Hypothalamus (tissue), 51 donors: ENCODE measurements at places on chromosomes 5 and 9.

DNA sequence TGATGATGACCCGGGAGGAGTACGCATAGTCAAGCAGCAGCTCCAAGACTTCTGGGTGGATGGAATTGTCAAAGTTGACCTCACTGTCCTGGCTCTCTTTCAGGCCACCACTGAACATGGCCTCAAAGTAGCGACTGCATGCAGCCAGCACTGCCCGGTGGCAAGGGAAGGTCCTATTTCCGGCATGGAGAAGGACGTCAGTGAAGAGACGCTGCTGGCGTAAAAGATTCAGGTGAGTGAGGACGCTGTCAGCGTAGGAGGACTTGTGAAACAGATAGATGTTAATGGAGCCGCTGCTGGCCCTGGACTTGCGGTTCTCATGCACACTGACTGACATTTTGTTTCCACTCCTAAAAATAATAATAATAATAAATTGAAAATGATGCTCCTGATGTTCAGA, 4.4 kb downstream of the ENC1 start:
- DNase-seq, result no peak

- no peak for DNase-seq
Measured at GRCh38 chr5:79255786-79256557, 20.0 kb downstream of the JMY start.

GRCh38 chr9:17004500-17004899, 130.3 kb upstream of the CNTLN start:
- no peak for DNase-seq

- no peak for DNase-seq
Measured at GRCh38 chr9:91567642-91568274, 144.1 kb upstream of the NFIL3 start.

- no peak for DNase-seq
Measured at GRCh38 chr5:134436523-134437339, 25.1 kb upstream of the CDKN2AIPNL start.

GRCh38 chr9:82363682-82364081, 375.1 kb downstream of the SPATA31D1 start:
- DNase-seq, result no peak

- no peak for DNase-seq
Measured at GRCh38 chr9:86802900-86803673, 144.2 kb downstream of the GAS1 start.

GRCh38 chr5:78472469-78473106, 112.2 kb downstream of the SCAMP1 start:
- DNase-seq, result no peak

DNA sequence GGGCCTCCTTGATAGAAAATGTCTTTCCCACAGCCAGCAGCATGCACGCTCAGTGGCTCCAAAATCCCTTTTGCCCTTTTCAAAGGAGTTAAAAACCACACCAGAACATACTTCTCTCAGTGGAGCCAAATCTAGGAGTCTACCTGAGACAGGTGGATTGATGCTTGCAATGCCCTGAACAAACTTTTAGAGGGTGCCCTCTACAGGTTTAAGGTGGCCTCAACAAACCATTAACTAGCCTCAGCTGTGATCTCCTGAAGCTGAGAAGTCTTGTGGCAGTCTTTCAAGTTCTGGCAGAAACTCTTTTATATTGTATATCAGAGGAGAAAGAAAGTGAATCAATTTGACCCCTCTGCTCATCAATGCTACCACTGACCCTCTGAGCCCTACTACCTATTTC, 125.4 kb downstream of the MED27 start:
- DNase-seq, result no peak

GRCh38 chr9:13569602-13570067, 290.1 kb upstream of the MPDZ start:
- DNase-seq, result no peak

DNA sequence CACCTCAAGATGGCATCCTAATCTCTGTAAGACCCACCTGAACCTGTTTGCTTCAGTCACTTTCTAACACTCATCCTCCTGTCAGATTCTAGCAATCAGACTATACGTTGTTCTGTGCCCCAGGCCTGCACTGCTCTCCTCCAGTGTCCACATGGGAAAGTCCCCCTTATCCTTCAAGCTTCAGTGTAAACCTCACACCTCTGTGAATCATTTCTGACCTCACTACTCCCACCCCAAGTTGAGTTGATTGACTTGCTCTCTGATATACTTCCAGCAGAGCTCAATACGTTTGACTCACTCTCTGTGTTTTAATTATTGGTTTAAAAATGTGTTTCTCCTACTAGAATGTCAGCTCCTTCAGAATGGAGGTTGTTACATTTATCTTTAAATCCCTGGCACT, 240.2 kb downstream of the FBXL17 start:
- DNase-seq, result no peak

GRCh38 chr5:172004824-172005237, 1.6 kb downstream of the FBXW11 start:
- no peak for DNase-seq

DNA sequence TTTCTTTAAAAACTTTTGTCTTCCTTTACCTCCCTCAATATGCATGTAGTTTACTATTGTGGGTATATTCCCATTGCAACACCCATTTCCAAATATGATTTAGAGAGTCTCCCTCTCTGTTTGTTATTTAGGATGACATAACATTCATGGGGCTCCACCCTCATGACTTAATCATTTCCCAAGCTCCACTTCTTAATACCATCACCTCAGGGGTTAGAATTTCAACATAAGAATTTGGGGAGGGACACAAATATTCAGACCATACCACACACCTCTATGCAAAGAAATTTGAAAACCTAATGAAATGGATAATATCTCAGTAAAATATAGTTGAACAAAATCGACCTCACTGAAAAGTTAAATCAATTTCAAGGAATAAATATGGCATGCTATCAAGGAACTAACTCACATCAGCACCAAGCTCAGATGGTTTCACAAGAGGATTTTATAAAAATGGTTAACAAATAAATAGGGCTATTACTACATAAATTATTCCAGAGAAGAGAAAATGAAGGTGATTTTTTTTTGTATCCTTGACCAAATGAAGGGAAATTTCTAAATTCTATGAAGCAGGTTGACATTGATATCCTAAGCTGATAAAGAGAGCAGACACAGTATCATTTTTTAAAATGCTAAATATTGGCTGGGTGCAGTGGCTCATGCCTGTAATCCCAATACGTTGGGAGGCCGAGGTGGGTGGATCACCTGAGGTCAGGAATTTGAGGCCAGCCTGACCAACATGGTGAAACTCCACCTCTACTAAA, 20.2 kb upstream of the UBTD2 start:
- no peak for DNase-seq

DNA sequence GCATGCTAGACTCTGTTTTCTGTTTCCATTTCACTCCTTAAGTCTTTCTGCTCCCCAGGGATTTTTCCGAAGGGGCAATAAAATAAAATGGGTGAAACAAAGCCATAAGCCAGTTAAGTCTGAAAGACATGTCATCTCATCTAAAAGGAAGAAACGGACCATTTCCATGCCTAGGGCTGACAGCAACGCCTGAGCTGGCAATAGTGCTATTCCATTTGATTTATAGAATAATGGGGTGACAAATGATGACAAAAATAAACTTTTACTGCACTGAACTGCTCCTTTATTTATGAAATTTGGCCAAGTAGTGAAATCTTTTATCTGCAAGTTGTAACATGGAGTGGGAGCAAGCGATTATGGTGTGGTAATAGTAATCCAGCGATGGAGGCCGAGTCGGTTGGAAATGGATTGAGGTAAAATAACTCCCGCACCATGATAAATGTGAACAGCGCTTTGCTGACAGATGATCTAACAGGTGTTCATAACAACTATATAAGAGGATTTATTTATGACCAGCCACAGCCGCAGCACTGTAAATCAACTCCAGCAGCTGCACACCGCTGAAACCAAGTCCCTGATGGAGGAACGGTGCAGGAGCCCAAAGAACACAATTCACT, 219.8 kb upstream of the TBCA start:
- DNase-seq, result no peak

GRCh38 chr5:58156361-58156760, 303.5 kb downstream of the PLK2 start:
- no peak for DNase-seq

DNA sequence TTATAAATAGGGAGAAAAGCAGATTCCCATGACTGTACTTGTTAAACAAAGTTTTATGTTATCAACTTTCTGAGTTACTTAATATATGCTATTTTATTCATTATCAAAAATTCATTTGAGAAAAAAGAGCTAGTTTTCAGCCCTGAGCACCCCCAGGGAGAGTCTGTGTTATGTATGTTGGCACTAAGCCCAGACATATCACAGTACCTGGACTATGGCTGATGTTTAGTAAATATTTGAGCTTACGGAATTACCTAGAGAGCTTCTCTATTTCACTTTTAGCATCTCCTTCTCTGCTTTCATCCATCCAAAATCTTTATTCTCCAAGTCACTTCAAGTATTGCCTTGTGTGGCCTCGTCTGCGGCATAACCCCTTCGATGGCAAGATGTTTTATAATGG, 225.9 kb upstream of the PCSK5 start:
- DNase-seq, result no peak

GRCh38 chr5:11394933-11395332, 509.3 kb downstream of the CTNND2 start:
- DNase-seq, result no peak

GRCh38 chr5:159422361-159422760, 92.1 kb upstream of the IL12B start:
- DNase-seq, result no peak

DNA sequence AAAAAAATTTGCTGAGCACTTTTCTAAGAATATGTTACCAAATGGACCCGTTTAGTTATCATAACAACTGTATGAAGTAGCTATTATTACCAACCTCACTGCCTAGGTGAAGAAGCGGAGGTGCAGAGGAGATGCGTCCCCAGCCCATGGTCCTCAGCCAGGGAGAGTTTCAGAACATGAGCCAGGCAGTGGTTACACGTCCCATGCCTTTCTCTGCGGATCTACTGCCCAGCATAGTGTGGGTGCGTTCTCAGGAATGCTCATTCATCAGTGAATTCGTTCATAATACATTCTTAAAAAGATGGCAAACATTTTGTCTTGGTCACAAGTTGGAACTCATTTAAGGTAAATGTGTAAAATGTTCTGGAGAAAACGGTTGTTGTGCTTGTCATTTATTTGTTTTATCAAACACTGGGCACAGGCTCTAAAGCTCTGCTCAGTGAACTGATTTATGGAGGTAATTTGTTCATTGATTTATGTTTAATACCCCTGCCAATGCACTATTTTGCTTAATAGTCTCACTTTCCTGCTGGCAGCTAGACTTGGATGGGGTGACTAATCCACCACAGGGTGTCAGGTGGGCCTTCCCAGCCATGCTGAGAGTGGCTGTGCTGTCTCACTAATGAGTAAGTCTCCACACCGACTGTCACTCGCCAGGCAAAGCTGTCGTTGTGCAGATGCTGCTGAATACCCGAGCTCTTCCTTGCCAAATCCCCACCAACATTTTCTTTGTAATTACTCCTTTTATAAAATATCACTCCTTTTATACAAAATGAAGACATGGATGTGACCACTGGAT, 248.8 kb downstream of the TENT4A start:
- no peak for DNase-seq

DNA sequence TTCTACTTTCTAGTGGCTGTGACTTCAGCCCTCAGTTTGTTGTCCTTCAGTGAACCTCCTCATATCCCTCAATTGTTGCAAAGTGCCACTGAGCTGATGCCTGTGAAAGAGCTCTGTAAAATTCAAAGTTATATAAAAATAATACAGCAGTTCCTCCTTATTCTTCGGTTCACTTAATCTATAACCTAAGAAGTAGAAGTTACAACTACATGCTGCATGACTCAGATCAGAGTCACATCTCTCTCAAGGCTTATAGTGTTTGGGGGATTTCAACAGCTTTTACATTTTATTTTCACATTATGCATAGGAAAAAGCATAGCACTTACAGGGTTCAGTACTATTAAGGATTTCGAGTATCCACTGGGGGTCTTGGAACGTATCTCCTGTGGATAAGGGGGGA, 25.1 kb upstream of the GCNT1 start:
- DNase-seq, result no peak

DNA sequence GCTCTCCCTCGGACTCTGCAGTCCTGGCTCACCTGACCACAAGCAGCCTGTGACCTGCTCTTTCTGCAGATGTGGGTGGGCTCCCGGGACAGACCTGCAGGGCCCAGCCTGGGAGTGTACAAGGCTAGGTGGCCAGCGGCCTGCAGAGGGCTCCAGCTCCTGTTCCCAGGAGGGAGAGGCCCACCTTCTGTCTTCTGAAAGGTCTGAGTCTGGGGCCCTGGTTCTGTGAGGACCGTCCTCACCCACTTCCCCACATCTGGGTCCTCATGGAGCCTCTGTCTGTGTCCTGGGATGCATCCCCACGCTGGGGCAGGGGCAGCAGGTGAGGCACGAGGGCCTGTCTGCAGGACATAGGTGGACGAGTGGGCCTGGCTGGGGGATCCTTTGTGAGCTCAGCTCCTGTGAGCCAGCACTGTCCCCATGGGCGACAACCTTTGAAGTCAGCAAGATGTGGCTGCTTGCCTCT, 43.7 kb downstream of the PHF2 start:
- DNase-seq, result no peak

DNA sequence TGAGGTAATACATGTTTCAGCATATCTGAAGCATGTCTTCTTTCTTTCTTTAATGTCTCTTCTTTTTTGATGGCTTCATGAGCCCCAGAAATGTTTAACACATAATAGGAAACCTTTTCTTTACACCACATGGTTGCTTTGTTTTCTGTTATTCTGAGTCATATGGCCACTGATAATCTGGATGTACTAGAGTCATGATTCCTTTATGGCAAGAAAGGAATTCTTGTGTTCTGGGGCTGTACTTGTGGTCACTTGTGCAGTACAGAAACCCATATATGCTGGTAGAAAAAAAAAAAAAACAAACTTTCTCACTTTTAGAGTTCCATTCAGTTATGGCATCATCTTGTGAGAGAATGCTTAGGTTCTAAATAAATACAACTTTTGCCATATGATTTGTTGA, 1669.3 kb upstream of the CDH9 start:
- no peak for DNase-seq

GRCh38 chr9:35716230-35716629, 15.8 kb downstream of the TLN1 start:
- no peak for DNase-seq

GRCh38 chr9:83419961-83420360, 118.2 kb downstream of the FRMD3 start:
- DNase-seq, result no peak

DNA sequence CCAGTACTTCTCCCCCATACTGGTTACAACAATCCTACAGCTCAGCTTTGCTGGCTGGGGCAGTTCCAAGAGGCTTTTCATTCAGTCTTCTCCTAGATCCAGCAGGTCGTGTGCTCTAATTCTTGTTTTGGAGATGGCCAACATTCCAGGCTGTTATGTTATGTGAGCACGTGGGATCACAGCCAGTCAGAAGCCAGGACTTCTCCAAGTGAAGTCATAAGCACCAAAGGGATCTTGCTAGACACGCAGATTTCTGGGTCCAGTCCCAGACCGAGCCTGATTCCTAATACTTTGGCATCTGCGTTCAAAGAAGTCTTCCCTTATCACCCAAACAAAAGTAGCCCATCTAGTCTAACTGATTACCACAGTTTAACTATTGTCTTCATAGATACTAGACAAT, 1.4 kb upstream of the LARP1 start:
- DNase-seq, result no peak

DNA sequence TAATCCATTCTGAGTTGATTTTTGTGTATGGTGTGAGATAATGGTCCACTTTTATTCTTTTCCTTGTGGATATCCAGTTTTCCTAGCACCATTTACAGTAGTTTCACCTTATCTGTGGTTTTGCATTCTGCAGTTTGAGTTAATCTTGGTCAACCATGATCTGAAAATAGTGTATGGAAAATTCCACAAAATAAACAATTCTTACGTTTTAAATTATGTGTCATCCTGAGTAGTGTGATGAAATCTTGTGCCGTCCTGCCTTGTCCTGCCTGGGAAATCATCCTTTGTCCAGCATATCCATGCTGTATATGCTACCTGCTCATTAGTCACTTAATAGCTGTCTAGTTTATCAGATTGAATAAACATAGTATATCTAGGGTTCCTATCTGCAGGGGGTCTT, 42.1 kb downstream of the CDC42SE2 start:
- no peak for DNase-seq
